KG1 (cell line): ENCODE measurements at places on chromosomes 5 and 9.
A peak's percentile ranks its signal among the peaks of the same experiment; 100 is the strongest.

DNA sequence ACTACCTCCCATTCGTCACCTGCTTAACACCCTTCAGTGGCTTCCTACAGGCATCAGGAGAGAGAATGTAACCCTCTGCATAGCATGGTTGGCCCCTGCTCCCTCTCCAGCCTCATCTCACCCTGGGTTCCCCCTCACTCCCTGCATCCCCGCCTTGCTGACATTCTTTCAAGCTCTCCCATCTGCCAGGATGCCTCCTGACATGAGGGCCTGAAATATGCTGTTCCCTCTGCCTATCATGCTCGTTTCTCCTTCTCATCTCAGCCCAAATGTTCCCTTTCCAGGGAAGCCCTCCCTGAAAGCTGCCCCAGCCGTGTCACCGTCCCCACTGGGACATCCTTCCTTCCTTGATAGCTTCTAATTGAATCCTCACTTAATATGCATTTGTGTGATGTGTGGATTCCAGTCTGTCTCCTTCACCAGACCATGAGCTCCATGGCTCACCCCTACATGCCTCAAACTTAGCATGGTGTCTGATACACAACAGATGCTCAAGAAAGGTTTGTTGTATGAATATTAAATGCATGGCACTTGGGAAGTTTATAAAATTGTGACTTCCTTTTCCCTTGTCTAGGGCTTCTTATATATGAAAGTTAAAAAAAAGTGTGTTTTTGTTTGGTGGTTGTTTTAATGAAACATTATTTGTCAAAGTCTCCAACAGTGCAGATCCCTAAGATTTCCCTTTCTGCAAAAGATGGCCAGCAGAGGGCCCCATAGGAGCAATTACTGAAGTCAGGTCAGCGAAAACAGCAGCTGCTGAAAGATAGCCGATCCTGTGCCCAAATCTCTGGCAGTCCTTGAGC is 7.3 kb upstream of the C5orf58 start:
- DNase-seq, result peak; percentile 73

DNA sequence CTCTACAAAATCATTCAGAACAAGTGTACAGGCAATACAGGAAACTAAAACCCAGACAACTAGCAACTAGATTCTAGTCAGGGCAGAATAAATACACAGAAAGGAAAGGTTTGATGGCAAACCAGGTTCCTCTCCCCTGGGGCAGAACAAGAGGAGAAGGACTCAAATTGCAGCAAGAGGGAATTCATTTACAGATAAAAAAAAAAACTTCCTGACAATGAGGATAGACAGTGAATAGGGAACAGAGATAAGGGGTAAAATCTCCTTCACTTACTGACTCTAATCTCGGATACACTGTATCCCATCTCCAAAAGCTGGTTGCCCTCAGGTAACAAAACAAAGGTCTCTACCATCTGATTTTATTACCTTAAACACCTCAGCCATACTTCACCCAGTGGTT is 244.0 kb downstream of the SEC61B start:
- no peak for DNase-seq

- no peak for DNase-seq
Measured at GRCh38 chr9:21141427-21141882, at the start of gene IFNW1. TSS of gene IFNW1 (minus strand) at chr9:21141832. CDS start at chr9:21141570, 262 bp downstream.

GRCh38 chr9:97636903-97637302 is 3.3 kb downstream of the NCBP1 start:
- no peak for DNase-seq

GRCh38 chr9:108512426-108513173 is 343.2 kb downstream of the ACTL7B start:
- no peak for DNase-seq

DNA sequence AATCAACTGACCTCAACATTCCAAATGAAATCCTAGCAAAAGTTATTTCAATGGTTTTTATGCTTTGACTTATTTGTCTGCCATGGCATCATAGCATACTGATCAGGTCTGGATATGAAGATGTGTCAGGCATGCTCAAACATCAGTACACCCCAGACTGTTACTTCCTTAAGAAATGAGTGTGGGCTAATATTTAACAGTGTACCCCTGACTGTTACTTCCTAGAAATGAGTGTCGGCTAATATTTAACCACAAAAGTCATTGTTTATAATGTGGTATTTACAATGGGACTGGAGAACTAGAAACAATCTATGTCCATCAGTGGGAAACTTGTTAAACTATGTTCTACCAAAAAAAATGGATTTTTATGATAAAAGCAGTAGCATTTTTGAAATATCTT is 38.1 kb upstream of the HNRNPA0 start:
- no peak for DNase-seq

DNA sequence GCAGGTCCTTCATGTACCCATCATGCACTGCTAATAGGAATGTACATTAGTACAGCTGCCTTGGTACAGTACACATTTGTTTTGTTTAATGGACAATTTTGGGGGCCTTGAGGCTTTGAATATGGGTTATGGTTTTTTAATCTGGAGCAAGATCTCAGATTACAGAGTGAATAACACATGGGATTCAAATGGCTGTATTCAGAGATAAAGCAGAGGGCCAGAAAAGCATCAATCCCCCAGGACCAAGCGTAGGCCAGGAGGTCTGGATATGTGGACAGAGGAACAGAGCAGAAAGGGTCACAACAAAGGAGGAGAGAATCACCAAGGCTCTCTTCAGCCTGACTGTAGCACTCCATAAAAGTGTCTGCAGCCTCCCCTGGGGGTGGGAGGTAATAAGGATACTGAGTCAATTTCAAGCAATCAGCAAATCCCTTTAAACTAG is 47.7 kb upstream of the STK32A start:
- no peak for DNase-seq

DNA sequence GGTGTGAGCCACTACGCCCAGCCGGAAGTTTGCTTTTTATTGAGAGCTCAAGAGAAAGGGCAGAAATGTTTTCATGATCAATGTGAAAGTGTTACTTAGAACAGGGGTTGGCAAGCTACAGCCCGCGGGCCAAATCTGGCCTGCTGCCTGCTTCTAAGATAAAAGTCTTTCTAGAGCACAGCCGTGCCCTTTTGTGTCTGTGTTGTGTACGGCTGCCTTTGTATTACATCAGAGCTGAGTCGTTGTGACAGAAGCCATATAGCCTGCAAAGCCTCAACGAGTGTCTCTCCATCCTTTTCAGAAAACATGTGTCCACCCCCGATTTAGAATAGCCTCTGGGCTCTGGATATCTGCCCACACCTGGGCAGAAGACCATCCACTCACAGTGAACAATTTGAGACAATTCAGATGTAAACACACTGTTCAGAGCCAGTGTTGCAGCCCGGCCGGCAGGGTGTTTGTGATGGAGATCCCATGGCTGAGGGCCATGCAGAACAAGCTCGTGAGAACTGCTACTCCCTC is 28.8 kb downstream of the AK8 start:
- no peak for DNase-seq

- no peak for DNase-seq
Measured at GRCh38 chr5:68193481-68194036, 22.0 kb upstream of the PIK3R1 start.

GRCh38 chr5:124111886-124112285 is 599.9 kb downstream of the CSNK1G3 start:
- DNase-seq, result no peak

GRCh38 chr5:174935854-174936474 is 211.6 kb downstream of the MSX2 start:
- peak; percentile 4 for DNase-seq

DNA sequence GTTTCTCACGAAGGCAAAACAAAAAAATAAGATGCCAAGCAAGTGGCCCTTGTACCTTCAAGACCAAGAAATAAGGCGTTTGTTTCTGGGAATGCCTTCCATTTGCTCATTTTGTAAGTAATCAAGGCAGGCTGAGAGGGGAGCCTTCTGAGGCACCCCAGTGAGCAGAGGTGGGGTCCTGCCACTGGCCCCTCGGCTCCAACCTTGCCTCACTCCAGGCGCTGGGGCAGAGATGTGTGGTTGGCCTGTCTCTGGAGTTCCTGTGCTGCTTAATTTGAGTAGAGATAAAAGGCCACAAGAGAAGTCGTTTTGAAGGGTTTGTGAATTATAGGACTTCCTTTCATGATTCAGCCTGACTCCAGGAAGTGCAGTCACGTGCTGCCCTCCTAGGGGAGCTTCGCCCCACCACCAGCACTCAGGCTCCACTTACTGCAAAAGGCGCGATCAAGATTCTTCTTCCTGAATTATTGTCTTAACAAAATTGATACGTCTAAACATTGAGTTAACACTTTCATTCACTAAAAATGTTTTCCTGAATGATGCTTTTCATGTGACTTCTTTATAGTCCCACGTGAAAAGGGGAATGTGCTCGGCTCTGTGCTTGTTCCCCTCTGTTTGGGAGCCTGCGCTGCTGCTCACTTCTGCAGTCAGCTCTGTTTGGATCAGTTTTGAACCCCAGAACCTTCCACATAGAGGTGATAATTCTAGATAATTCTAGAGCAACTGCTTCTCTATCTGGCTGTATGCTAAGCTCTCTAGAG is 13.7 kb downstream of the SYK start:
- peak; percentile 93 for DNase-seq

GRCh38 chr5:162325143-162325727 is 257.7 kb downstream of the GABRG2 start:
- DNase-seq, result no peak

DNA sequence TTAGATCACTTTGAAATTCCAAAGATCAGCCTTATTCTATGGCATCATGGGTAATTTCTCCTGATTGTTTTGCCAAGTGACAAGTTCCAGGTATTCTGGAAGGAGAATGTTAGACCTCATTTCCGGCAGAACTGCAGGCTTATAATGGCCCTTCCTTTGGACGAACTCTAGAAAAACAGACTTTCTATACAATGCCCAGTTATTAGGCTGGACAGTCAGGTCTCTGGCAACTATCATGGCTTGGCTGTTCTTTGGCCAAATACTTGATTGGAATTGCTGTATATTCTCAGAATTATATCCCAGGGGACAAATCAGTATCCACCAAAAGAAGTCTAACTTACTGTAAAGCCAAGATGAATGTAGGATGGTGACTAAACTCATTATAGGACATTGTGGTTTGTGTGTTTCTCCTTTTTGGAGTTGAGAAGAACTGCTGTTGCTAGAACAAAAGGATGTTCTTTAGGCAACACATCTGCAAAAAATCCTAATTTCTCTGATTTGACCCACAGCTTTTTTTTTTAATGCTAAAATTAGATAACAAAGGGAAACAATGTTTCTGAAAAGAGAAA is 69.0 kb downstream of the ADAMTSL1 start:
- no peak for DNase-seq

DNA sequence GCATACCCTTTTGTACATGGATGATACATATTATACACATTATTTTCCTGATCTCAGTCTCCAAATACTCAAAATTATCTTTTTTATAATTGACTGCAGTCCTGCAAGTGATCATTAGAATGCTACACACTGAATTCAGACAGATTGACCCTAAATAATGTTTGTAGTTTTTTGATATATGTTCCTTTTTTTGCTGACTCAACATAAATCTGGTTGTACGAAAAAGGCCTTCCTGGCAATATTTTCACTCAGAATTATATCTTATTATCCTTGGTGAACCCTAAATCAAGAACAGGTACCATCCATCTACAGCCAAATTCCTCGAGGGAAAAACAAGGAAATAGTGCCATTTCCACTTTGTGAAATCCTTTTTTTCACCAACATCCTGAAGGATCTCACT is 105.6 kb upstream of the RASGRF2 start:
- no peak for DNase-seq

DNA sequence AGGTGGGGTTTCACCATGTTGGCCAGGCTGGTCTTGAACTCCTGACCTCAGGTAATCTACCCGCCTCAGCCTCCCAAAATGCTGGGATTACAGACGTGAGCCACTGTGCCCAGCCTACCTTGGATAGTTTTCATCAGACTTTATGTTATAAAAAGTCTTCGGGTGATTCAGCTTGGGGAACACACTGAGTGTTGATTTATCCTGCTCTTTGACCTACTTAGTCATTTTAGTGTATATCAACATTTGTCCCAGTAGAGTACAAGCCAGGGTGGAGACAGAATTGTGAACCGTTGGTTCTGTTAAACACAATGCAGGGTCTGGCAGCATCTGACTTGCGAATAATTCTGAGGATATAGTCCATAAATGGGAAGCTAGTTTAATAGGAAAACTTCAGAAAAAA is 39.7 kb downstream of the NFX1 start:
- no peak for DNase-seq

DNA sequence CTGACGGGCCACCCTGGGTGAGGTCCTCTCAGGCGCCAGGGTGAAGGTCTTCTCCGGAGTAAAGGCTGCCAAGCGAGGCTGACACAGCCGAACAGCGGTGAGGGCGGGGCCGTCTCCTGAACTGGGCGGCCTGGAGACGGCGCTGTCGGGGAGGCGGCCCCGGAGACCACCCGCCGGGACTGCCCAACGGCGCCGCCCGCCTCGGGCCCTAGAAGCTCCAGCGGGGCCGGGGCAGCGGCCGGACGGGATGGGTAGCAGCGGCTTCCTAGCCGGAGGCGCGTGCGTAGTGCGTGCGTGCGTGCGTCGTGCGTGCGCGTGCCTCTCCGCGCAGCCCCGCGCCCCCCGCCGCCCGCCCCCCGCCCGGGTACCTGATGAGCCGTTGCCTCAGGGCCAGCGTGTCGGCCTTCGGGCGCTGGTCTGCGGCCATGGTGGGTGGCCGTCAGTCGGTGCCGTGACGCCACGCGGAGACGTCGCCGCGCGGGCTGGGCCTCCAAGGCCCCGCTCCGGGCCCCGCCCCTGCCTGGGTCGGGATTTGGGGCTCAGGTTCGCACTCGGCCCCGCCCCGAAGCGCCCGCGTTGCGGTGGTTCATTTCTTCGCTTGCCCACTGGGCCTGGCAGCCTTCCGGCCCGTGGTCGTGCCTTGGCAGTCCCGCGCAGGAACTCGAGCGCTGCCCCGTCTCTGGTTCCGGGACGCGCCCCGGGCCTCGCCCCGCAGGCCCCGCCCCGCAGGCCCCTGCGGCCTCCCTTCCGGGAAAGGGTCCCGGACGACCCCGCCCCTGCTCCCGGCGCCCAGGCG is at the start of gene PHYKPL:
Gene PHYKPL (minus strand): TSS at position 679 of the 796 bp plus-strand sequence. CDS start 252 bp downstream, at position 427.
- DNase-seq, result peak; percentile 80

GRCh38 chr5:75017971-75018370 is 34.4 kb downstream of the GCNT4 start:
- no peak for DNase-seq

DNA sequence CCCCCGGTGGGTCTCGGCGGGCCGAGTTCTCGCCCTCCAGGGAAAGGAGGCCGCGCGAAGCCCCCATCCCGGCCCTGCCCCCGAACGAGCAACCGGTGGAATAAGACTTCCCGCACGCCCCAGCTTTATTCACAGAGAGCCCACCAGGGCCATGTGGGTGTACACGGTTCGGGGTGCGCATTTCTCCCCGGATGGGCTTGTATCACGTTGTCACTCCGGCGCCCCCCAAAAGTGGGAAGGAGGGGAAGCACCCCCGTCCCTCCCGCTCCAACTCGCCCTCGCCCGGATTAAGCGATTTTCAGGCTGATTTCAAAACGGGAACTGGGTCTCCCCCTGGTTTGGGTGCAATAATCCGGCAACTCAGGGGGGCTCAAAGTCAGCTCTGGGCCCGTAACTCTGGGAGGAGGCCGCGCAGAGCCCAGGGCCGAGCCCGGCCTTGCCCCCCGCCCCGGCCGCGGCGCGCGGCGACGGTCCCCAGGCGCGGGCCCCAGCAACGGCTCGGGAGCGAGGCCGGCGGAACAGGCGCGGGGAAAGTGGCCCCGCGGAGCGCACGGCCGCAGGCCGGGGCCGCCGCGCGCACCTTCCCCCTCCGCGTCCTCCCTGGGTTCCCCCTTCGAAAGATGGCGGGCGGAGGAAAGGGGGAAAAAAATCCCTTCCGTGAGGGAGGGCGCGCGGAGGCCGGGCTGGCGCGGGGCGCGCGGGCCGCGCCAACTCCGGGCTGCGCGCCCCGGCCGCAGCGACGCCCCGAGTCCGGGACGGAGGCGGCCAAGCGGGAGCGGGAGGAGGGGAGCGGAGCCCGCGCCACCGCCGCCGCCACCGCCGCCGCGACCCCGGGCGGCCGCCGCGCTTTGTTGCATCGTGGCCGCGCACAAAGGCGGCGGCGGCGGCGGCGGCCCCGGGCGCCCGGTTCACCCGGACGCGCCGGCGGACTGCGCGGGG is 644 bp downstream of the BRD3 start:
- no peak for DNase-seq
